Activated naive CD4-positive, alpha-beta T cell treated with anti-CD3 and anti-CD28 coated beads, Interleukin-2, amount 50 U/mL, for 72 hours (primary cell): ENCODE measurements at places on chromosomes 3 and 15.

DNA sequence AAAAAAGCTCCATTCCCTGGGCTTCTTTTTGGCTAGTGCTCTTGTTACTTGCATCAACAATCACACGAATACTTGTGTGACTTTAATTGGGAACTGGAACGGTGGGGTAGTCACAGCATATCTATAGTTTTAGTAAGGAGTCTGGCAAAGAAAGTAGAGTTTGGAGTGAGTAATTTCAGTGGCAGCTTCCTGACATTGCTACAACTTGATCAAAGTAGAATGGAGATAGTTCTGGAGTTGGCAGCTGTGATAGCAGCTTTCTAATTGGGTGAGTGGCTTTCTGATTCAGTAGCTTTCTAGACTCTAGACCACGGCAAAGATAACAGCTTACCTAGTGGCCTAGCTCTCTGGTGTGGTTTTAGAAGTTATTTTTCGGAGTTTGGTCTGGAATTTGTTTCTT, 475.0 kb downstream of the TUSC7 start:
- DNase-seq, result no peak

- DNase-seq, result no peak
These were observed 38.1 kb downstream of the SRGAP3 start for GRCh38 chr3:9211155-9211950.

DNA sequence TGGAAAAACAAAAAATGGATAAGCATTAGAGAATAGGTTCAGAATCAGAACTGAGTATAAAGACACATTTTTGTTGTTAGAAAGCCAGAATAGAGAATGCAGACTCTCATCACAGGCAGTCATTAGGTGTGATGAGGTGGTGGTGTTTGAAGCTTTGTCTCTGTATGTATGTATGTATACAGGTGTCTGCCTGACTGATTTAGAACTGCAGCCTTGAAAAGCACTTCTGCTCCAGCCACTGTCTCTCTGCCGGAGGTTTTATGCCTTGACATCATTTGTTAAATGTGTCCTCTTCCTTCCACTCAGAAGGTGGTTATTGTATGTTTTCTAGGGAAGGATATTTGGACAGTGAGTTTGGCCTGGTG, 80.7 kb upstream of the ZBED2 start:
- DNase-seq, result no peak

- no peak for DNase-seq
These were observed 10.6 kb upstream of the TGM5 start for GRCh38 chr15:43277231-43277823.

- DNase-seq, result peak; percentile 20
These were observed 36.4 kb downstream of the ZNF710 start for GRCh38 chr15:90037511-90037860.

DNA sequence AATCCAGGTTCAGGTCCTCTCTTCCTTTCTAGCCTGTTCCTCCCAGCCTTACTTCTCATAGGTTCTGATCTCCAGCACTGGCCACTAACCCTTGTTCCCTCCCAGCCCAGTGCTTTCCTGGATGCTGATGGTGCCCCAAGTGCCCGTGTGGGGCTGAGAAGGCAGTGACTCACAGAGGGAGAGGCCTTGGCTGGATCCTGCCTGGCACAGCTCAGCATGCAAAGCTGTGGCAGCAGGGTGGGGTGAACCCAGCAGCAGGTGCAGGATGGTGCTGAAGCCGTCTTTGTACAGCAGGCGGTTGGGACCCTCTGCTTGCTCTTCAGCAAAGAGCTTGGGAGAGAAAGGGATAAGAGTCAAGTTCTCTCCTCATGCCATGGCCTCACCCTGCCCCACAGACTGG, 7.6 kb downstream of the LPCAT4 start:
- DNase-seq, result no peak

- DNase-seq, result no peak
These were observed 49.7 kb downstream of the SLC6A6 start for GRCh38 chr3:14451844-14452739.
